ENCODE measurements at places on chromosomes 4 and X.

DNA sequence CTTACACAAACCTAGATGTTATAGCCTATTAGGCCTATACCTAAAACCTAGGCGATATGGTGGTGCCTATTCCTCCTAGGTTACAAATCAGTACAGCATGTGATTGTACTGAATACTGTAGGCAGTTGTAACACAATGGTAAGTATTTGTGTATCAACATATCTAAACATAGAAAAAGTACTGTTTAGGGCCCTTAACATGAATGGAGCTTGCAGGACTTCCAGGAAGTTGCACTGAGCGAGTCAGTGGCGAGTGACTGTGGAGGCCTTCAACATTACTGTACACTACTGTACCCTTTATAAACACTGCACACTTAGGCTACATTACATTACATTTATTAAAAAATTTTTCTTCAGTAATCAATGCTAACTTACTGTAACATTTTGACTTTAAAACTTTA, 37.8 kb downstream of the WWC2 start:
- no peak for DNase-seq

DNA sequence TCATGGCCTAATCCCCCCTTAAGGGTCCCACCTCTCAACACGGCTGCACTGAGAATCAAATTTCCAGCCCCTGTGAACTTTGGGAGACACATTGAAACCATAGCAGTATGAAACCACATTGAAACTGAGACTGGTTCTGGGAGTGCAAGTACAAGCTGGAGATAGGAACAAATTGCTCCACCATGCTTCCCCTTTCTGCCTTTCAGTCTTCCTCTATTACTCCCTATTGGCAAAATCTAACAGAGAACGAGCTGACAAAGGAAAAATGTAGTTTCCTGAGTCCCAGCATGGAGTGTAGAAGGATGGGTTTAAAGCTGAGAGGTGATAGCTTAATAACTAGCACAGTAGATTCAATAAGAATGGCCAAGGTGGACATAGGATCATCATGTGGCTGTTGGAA, 161.7 kb upstream of the RPL34 start:
- DNase-seq, result no peak

DNA sequence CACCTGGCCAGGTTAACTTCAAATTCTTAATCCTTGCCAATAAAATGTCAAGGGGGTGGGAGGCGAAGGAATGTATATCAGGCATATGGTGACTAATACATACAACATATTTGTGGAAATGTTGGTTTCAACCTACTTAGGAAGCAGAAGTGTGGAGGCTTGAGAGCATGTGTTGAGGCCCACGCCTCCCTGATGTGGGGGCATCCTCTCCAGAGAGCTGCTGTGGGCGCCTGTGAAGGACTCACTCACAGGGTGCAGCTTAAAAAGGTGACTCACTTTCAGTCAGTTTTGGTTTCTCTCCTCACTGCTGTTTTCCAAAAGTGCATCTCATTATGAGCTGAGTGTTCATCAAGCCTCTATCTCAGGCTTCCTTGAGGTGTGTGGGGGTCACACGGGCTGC, 27.5 kb downstream of the LNX1 start:
- no peak for DNase-seq

GRCh38 chr4:80566203-80566872, 230.8 kb downstream of the CFAP299 start:
- DNase-seq, result no peak

- no peak for DNase-seq
Observed at GRCh38 chr4:99383833-99384392, 31.4 kb upstream of the ADH1C start.
